ENCODE measurements at places on chromosomes 4 and X.

GRCh38 chr4:1907848-1908525, 36.8 kb downstream of the NSD2 start:
- DNase-seq = no peak

GRCh38 chr4:138251938-138252337, 9.8 kb upstream of the SLC7A11 start:
- no peak for DNase-seq

GRCh38 chr4:76659103-76659490, 224.1 kb downstream of the SHROOM3 start:
- DNase-seq = no peak

- DNase-seq = peak; percentile 15
Measured at GRCh38 chr4:129641179-129641578, 545.2 kb downstream of the C4orf33 start.

DNA sequence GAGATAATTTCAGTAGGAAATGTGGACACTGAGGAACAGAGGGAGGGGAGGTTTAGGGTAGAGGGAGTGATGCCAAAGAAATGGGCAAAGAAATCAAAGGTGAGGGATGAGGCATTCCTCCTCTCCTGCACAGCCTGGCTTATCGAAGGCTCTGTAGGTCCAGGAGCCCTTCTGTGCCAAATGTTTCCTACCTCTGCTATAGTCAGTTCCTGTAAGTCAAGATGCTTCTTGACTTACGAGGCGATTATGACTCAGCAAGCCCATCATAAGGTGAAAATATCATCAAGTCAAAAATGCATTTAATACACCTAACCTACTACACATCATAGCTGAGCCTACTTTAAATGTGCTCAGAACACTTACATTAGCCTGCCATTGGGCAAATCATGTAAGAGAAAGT, 60.0 kb upstream of the ARHGAP24 start:
- DNase-seq = no peak

DNA sequence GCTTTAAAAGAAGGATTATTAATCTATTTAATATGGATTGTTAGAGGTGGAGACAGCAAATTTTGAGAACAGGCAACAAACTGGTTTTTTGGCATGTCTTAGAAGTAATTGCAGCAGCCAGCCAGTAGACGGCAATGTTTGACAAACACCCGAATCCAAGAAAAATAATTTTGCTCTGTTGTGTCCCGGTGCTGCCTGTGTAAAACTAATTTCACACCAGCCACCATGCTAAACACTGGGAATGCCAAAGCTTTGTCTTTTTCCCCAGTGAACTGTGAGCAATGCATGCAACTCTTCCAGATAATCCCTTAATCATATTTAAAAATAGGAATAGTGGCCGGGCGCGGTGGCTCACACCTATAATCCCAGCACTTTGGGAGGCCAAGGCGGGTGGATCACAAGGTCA, 25.9 kb downstream of the SMIM31 start:
- no peak for DNase-seq

DNA sequence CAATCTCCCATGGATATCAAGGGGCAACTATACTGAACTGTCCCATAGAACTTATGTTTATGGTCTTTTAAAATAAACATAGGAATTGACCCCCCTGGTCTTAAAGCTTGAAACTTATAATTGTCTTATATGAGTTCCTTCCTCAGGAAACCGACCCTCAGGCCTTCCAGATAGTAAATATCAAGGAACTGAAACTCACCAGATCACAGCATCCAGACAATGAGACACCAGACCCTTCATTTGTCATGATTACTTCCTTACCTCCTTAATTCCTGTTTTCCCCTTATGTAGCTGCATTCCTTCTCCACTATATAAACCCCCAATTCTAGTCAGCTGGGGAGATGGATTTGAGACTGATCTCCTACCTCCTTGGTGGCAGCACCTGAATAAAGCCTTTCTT, 94.8 kb upstream of the GRPR start:
- no peak for DNase-seq

DNA sequence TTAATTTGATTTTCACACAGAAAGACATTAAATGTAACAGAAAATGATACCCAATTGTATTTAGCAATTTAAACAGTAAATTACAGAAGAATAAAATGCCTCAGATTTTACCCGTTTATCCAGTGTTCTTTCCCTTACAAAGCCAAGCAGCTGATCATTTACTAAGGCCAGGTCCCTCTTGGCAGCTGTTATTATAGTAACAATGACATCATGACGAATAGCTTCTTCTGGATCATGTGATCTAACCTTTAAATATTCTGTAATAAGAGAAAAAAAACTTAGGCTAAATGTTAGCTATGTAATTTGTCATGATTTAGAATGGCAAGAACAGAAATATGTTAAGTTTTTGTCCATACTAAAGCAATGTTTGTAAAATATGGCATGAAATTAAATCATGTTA, 69.4 kb downstream of the PDS5A start:
- DNase-seq = no peak

DNA sequence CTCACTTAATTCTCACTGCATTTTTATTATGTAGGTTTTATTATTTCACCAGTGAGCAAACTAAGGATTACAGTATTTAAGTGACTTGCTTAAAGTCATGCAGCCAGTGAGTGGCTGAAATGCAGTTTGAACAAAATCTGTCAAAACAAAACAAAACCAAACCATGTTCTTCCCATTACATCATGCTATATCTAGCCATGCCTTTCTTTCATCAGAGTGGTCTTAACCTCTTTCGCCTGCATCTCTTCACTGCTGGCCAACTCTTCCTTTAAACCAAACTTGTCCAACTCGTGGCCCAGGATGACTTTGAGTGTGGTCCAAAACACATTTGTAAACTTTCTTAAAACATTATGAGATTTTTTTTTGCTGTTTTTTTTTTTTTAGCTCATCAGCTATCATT, 223.2 kb downstream of the PCDH7 start:
- DNase-seq = no peak

- no peak for DNase-seq
Measured at GRCh38 chr4:186712690-186713089, 11.0 kb downstream of the FAT1 start.

DNA sequence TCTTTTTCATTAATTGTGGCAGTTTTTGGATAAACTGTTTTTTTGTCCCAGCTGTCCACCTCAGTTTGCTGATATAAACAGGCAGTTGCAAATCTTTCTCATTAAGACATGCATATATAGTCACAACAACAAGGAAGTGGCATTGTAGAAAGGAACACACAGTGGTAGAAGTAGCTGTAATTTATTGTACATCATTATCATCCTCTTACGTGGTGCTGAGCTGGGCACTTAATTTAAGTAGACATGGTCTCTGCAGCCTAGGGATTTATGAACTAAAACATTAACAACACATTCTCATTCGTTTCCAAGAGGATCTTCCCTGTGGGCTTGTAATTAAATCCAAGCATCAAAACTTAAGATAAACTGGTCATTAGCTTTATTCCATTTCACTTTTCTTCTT, 500.2 kb downstream of the INPP4B start:
- no peak for DNase-seq

DNA sequence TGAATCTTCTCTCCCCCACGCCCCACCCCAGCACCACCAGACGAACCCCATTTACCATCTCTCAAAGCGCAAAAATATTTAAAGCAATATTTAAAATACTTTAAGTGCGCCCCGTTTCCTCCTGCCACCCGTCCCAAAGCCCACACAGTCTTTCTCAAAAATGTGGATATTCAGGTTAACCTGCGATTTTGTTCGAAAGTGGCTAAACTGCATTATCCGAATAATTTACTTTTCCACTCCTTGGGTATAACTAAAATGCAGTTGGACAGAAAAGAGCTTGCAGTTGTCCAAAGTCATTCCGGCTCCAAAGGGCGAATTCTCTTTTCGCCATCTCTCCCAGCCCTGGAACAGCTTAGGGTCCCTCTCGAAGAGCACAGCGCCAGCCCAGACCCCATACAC, 662 bp downstream of the SMIM43 start:
- DNase-seq = no peak

DNA sequence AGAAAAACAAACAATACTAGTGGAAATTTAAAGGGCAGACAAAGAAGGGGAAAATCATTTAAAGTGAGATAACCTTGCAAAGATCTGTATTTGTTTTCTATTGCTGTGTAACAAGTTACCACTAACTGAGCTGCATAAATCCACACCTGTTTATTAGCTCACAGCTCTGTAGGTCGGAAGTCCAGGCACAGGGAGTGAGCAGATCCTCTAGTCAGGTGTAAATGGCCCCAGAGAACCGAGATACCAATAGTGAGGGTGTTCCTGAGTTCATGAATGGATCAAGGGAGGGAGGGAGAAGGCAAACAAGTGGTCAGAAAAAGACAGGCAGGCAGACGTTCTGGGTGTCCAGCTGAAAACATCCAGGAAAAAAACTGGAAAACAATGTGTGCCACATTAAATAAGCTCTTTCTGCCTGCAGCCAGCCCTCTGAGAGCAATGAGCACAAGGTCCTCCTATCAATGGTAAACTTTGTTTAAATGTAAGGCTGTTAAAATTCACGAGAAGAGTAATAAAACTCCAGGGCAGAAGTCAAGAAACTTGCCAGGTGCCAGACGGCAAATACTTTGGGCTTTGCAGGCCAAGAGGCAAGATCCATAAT, 25.0 kb downstream of the ADGRA3 start:
- no peak for DNase-seq

GRCh38 chrX:133994576-133994975, 9.2 kb upstream of the GPC3 start:
- no peak for DNase-seq

GRCh38 chr4:185868983-185869382, 57.0 kb upstream of the SORBS2 start:
- no peak for DNase-seq

DNA sequence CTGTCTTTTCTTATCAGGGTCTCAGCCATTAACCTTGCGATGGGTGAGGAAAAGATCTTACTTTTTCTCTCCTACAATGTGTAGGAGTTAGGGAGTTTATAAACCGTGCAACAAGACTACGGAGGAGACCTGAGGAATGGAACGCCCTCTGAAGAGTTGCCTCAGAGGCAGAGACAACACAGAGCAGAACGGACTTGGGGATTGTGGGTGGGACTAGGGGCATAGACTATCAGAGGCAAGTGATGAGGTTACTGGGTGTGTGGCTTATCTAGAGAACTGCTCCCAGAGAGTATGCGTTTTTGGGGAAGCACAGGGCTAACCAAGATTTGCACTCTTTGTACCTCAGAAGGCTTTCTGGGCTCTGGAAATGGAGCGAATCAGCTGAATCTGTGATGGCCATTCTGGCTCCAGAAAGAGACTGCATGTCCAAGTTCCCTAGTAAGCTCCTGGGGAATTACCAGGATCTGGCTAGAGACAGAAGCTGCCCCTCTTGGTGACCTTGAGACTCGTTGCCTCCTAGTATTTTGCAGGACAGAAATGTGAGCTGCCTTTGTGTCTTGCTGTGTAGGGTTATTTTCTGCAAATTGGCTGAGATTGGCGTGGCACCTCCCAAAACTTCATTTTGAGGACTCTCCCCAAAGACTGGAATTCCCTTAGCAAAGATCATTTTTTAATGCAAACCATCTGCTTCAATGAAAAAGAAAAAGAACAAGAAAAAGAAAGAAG, 118.9 kb downstream of the ARSF start:
- DNase-seq = no peak

GRCh38 chr4:98929341-98930267, 671 bp upstream of the EIF4E start:
- peak; percentile 22 for DNase-seq

DNA sequence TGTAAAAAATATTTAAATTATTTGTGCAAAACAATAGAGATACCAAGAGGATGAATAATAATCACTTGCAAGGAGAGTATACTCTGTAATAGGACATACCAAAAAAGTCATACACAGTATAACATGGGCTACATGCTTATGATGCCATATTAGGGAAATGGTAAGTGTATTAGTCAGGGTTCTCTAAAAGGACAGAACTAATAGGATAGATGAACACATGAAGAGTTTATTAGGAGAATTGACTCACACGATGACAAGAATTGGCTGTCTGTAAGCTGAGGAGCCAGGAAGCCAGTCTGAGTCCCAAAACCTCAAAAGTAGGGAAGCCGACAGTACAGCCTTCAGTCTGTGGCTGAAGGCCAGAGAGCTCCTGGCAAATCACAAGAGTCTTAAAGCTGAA, 151.2 kb downstream of the DTHD1 start:
- no peak for DNase-seq

DNA sequence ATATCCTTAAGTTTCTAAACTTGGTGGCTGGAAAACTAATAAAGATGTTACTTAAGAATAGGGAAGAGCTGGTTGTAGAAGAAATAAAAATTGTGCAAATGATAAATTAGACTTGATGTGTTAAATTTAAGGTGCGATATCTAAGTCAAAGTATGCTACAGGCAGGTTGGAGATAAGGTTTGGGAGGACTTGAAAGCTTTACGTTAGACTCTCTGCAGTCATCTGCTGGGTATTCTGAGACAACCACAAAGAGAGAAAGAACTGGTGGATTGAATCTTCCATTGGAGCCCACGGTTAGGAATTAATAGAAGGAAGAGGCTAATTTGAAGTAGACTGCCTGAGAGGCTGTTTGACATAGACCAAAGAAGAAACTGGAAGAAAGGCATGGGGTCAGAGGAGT, 7.9 kb downstream of the SMAD1 start:
- no peak for DNase-seq

GRCh38 chr4:181312066-181312465, 931.1 kb upstream of the TENM3 start:
- no peak for DNase-seq

DNA sequence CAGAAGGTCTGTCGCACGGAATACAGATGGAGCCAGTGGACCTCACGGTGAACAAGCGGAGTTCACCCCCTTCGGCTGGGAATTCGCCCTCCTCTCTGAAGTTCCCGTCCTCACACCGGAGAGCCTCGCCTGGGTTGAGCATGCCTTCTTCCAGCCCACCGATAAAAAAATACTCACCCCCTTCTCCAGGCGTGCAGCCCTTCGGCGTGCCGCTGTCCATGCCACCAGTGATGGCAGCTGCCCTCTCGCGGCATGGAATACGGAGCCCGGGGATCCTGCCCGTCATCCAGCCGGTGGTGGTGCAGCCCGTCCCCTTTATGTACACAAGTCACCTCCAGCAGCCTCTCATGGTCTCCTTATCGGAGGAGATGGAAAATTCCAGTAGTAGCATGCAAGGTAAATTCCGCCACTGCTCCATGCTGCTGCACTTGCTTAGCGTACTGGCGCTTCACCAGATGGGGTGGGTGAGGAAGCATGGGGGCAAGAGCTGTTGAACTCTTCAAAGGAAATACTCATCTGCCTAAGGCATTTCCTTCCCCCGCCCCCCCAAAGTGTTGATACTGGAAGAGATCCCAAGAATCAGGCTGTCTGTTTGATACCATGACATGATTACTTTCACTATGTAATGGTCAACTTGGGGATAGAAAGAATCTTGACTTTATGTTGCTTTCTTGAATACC, 24.8 kb downstream of the KLF3 start:
- DNase-seq = no peak

GRCh38 chr4:128700659-128701350, 108.7 kb upstream of the JADE1 start:
- DNase-seq = no peak

GRCh38 chrX:140229191-140229590, 263.9 kb upstream of the CXorf66 start:
- no peak for DNase-seq

GRCh38 chr4:40471923-40472322, 136.8 kb downstream of the CHRNA9 start:
- no peak for DNase-seq

GRCh38 chr4:44279066-44279465, 169.5 kb downstream of the KCTD8 start:
- no peak for DNase-seq

- DNase-seq = no peak
Measured at GRCh38 chrX:6002056-6002455, 226.6 kb downstream of the NLGN4X start.

GRCh38 chrX:633043-633984, 2.7 kb downstream of the SHOX start:
- no peak for DNase-seq

GRCh38 chr4:52907510-52907909, 45.4 kb downstream of the RASL11B start:
- DNase-seq = no peak
